A549 (cell line): ENCODE measurements at places on chromosomes 3 and 15.

- no peak for DNase-seq
Measured at GRCh38 chr3:2727610-2728318, 382.4 kb downstream of the IL5RA start.

- no peak for DNase-seq
Measured at GRCh38 chr3:139043554-139044365, 932 bp downstream of the PRR23C start.

- DNase-seq: no peak
Measured at GRCh38 chr3:155065537-155065936, 14.6 kb upstream of the MME start.

- DNase-seq: no peak
Measured at GRCh38 chr15:35629766-35630165, 83.8 kb upstream of the DPH6 start.

DNA sequence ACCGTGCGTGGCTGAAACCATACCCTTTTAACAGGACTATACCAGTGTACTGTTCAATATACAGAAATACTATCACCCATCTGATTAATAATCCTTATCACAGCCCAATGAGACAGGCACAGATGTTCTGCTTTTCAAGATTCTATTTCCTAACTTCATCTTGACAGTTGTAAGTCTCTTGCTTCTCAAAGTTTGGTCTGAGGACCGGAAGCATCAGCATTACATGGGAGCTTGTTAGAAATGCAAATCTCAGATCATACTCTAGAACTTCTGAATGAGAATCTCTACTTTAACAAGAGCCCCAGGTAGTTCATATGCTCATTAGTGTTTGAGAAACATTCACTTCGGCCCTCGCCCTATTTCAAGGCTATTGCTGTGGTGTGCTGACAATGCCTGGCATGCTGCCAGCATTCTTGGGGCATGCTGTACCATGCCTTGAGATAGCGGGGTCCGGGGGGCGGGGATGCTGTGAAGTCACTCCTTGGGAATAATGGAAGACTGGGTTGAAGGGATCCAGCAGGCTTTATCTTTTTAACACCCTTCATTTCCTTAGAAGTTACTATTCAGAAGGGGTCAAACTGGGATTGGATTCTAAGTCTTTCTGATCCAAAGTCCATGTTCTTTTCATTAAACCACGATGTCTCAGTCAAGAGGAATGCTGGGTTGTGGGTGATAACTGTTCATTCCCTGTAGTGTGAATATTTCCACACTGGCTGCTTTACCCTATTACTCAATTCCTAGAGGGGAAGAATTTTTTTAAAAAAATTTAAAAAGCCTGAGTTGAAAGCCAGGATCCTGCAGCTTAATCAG is 194.7 kb downstream of the LPP start:
- DNase-seq: peak; percentile 53

- no peak for DNase-seq
Measured at GRCh38 chr3:44284949-44285348, 43.3 kb downstream of the TOPAZ1 start.

GRCh38 chr3:196096382-196096953 is 14.6 kb upstream of the TFRC start:
- no peak for DNase-seq

DNA sequence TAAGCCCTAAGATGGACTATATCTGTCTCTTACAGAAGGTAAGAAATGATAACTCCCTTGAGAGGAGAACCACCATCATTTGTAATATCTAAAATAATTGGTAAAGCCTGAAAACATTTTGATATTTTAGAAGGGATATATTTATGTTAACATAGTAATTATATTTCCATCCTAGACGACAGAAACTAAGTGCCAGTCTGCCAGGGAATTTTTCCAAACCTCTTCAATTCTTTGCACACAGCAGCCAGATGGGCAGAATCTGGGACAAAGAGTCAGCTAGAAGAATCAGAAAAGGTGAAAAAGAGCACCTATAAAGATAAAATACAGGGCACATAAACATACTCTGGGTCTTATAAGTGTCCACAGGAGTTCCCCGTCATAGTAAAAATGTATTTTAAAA is 70.0 kb upstream of the CBLB start:
- DNase-seq: no peak

DNA sequence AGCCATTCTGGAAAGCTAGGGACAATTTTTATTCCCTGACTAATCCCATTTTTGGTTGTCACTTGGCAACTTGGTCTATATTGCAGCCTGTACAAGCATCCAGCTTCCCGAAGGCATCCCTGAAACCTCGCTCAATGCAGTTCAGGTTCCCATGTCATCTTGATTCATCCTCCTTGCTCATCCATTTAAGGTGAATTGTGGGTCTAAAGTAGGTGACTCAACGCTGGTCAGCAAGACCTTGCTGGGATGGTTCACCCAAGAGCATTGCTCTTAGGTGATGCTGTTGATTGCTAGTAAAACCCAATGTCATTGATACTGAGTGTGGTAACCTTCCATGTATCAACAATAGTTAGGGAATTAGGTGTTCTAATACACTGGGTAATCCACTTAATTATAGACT is 13.1 kb upstream of the RAB8B start:
- no peak for DNase-seq

- DNase-seq: no peak
Measured at GRCh38 chr15:53527996-53528395, 231.5 kb downstream of the WDR72 start.

DNA sequence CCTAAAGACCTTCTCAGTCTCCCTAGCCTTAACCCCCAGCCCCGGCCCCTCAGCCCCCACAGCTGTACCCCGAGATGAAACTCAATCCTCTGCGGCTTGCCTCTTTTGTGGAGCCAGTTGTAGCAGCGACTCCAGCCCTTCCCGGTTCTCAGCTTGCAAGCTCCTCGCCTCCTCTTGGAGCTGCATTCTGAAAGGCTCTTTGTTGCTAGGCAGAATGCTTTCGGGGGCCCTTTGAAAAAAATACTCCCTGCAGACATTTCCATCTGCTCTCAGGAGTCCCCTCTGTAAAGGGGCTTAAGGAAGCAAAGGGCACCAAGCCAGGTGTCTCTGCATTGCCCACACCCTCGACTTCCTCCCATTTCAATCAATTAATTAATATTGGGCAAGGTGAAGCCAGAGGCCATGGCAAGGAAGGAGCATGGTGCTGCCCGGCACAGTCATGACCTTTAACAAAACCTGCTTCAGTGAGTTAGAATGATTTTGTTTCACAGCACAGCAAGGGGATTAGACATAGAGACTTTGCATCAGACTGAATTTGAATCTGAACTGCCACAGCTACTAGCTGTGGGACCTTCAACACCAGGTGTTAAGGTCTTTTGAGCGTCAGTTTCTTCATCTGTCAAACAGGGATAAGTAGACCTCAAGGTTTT is 65.5 kb downstream of the SRGAP3 start:
- DNase-seq: no peak

- DNase-seq: no peak
Measured at GRCh38 chr3:26256224-26256623, 366.3 kb upstream of the LRRC3B start.

- DNase-seq: no peak
Measured at GRCh38 chr3:71035886-71036285, 547.6 kb downstream of the FOXP1 start.

GRCh38 chr15:88717382-88718031 is 78.7 kb downstream of the ISG20 start:
- DNase-seq: no peak

DNA sequence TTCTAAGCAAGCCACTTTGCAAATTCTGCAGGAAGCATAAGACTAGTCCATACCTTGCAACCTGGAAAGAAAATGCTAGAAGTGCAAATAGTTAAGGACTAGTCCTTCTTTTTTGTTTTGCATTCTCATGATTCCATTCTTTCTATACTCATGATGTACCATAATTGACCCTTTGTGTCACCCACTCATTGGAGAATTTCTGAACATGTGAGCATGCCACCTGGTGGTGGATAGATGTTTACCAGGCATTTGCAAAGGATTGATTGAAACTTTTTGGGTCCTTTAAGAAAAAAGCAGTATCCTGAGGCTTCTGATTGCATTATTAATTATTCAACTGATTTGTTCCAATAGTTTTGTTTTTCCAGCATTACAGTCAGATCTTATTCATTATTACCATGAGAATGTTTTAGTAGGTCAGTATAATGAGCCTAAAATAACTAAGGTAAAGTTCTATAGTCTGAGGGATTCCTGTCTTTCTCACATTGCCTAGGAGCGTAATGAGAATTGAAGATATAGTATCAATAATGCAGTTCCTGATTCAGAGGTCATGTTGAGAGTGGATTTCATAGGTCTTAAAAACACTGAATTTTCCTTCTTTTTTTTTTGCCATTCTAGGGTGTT is 20.2 kb upstream of the DIPK2A start:
- DNase-seq: no peak

GRCh38 chr3:138913766-138914165 is 33.2 kb downstream of the FOXL2 start:
- DNase-seq: no peak

- peak; percentile 31 for DNase-seq
Measured at GRCh38 chr15:61828008-61828407, 232.2 kb downstream of the VPS13C start.

DNA sequence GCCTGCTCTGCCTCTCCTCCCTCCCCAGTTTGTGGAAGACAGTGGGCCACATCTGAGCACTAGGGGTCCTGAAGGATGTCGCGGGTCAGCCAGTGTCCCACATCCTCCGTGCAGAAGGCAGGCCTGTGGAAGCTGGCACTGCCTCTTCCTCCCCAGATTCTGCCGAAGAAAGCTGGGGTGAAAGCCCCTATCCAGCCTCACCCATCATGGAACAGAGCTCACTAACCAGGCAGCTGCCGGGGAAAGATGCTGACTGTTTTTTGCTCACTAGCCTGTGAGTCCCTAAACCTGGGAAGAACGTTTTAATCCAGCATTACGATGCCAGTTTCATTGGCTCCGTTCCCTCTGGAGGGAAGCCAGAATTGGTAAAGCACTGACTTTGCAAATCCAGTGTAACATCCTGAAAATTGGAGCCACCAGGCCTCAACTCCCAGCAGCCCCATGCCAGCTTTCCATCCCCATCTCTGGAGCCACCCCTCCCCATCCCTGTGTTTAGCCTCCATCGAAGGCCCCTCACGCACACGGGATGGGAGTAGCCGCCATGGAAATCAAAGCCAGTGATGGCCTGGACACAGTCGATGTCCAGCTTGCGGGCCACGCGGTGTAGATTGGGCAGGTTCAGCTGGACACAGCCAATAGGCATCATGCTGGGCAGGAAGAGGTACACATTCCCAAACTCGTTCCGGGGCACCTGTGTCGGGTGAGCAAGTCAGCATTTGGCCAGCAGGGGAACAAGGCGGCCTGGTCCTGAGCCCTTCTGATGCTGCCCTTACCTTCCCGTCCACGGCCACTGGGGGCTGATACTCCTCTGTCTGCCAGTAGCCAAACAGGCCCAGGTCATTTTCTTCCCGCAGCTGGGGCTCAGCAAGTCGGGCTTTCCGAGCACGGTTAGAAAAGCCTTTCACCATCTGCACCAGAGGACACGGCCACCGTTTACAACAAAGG is 23.5 kb downstream of the TMEM43 start:
- no peak for DNase-seq

- no peak for DNase-seq
Measured at GRCh38 chr3:69932501-69932900, 67.0 kb upstream of the SAMMSON start.

DNA sequence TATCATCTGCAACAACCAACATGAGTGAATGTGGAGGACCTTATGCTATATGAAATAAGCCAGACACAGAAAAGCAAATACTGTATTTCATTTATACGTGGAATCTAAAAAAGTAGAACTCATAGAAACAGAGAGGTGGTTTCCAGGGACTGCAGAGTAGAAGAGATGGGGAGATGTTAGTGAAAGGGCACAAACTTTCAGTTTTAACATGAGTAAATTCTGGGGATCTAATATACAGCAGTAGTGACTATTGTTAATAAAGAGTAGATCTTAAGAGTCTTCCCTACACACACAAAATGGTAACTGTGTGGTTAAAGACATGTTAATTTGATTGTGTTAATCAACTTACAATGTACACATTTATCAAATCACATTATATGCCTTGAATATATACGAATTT is 20.9 kb upstream of the MELTF start:
- DNase-seq: no peak

DNA sequence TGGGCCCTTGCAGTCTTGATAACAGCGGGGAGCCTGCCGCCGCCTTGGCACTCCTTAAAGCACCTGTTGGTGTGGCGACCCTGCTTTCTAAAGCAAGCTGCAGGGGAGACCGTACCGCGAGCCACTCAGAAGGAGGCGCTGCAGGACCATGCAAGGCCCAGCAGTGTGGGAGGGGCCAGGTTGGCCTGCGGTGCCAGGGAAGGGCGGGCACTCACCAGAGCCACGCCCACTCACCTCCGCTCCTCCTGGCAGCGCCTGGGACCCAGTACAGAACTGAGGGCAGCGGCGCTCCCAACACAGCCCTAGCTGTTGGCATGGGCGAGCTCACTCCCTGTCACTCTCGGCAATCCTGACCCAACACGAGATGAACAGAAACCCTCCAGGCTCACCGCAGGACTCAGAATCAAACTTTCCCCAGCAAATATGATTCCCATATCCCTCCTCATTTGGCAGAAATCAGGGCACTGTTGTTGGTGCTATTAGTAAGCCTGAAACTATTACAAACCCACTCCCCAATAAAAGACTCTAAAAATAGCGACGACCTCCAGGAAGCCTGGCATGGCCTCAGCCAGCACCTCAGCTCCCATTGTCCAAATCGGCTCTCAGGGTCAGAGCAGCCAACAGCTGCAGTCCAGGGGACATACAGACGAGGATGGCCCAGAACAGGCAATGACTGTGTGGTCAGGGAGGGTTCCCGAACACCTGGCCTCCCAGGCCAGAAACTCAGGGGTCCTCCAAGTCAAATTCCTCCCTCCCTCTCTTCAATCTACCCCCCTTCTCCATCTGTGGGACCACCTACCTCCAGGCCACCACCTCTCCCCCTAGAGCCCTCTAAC is 77.2 kb downstream of the TBC1D2B start:
- DNase-seq: peak; percentile 86

DNA sequence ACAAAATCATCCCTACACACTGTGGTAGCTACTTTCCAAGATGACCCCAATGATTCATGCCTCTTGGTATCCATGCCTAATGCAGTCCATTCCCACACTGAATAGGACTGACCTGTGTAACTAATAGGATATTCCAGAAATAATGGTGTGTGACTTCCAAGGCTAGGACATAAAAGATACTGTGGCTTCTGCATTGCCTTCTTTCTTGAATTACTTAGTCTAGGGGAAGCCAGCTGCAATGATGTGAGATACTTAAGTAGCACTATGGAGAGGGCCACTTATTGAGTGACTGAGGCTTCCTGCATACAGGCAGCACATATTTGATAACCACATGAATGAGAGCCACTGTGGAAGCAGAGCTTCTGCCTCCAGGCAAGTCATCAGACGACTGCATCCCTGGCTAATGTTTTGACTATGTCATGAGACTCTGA is 50.1 kb downstream of the NR1I2 start:
- DNase-seq: no peak

- DNase-seq: no peak
Measured at GRCh38 chr3:86869566-86869965, 121.4 kb downstream of the VGLL3 start.

GRCh38 chr15:101037090-101037830 is 118.1 kb downstream of the LRRK1 start:
- no peak for DNase-seq

- DNase-seq: no peak
Measured at GRCh38 chr15:76996526-76997401, 1.8 kb downstream of the PSTPIP1 start.
